ENCODE measurements at places on chromosomes 1 and 21.

DNA sequence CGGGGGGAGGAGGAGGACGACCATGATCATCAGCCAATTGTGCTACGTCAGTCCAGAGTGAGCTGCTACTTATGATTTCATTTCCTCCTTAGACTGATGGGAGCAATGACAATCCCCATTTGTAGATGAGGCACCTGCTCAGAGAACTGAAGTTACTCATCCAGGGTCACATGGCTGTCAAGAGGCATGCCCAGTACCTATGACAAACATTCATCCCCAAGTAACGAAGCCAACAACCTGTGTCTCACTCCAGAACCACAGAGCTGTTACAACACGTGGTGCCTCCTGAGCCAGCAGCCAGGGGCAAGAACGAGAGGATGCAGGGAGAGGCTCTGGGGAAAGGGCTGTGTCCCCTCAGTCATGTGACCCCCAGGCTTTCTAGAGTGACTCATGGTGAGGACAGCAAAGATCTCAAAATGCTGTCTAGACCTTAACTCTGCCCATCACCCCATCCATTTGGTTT, 93.6 kb downstream of the SIM2 start:
- no peak for DNase-seq

DNA sequence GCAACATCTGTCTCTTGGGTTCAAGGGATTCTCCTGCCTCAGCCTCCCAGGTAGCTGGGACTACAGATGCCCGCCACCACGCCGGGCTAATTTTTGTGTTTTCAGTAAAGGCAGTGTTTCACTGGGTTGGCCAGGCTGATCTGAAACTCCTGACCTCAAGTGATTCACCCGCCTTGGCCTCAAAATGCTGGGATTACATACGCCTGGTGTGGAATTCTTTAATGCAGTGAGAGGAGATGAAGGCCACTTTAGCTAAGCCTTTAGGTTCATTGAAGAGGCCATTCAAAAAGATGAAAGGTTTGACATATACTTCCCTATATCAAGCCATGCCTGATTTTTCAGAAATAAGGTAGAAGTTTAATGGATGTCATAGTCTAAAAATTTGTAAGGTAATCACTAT, 162.7 kb downstream of the ST6GALNAC3 start:
- no peak for DNase-seq

DNA sequence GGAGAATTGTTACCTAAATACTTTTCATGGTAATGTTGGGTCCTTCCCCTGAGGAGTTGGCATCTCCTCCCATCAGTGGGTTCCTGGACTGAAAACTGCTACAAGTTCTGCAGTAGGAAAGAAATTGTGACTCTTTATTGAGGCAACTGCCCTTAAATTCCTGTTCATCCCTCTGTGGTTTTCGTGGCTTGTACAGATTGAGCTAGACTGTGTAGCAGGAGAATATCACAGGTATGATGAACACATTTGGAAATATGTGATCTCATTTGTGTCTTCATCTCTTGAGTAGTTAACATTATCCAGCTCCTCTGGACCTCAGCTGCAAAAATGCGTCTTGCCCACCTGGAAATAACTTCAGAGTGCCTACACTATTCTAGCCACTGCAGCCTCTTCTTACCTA, 390.6 kb downstream of the PTPRC start:
- no peak for DNase-seq

- DNase-seq, result no peak
Measured at GRCh38 chr1:238196516-238196915, 305.8 kb upstream of the ZP4 start.

- no peak for DNase-seq
Measured at GRCh38 chr1:86618358-86618757, 71.5 kb downstream of the CLCA4 start.

DNA sequence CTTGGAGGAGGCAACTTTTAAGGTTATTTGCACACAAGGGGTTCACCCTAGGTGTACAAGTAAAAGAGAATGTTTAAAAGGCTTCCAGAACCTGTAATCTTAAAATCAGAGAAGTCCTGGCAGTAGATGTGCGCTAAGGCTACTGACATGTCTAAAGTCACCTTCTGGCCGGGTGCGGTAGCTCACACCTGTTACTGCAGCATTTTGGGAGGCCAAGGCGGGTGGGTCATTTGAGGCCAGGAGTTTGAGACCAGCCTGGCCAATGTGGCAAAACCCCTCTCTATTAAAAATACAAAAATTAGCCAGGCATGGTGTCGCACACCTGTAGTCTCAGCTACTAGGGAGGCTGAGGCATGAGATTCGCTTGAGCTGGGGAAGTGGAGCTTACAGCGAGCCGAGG, 20.3 kb upstream of the DEGS1 start:
- DNase-seq, result no peak

- DNase-seq, result no peak
Measured at GRCh38 chr1:62433861-62434617, 2.8 kb upstream of the USP1 start.

GRCh38 chr1:217315346-217315745, 315.5 kb downstream of the GPATCH2 start:
- DNase-seq, result no peak

- no peak for DNase-seq
Measured at GRCh38 chr1:153795934-153796785, 21.0 kb downstream of the SLC27A3 start.

- no peak for DNase-seq
Measured at GRCh38 chr1:202291961-202292712, 49.6 kb downstream of the UBE2T start.

GRCh38 chr1:192703283-192704206, 67.6 kb downstream of the RGS13 start:
- DNase-seq, result no peak

- DNase-seq, result no peak
Measured at GRCh38 chr1:202685641-202686040, 24.6 kb downstream of the SYT2 start.

GRCh38 chr1:168320149-168320548, 39.5 kb downstream of the TBX19 start:
- no peak for DNase-seq

DNA sequence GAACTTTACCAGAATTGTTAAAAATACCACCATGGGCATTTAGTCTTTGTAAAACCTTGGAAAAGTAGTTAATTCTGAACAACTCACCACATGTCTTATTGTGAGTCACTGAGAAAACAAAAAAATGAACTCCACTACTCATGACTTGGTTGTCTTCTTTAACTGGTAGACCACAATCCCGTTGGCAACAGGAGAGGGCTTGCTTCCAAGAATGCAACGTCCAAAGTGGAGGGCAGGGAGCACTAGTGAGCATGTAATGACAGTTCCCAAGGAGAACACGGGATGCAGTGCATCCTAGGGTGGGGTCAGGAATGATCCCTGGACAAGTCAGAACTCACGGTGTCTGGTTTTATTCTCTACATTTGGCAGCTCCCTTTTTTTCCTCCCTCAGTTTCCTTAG, 15.2 kb upstream of the HMCN1 start:
- DNase-seq, result no peak

GRCh38 chr1:178310685-178311105, 186.1 kb downstream of the CLEC20A start:
- peak; percentile 77 for DNase-seq

GRCh38 chr1:45607404-45608074, 16.3 kb downstream of the CCDC17 start:
- no peak for DNase-seq

- DNase-seq, result no peak
Measured at GRCh38 chr1:227797144-227797543, 18.3 kb upstream of the PRSS38 start.

GRCh38 chr1:221234791-221235190, 355.5 kb downstream of the HLX start:
- DNase-seq, result no peak

- no peak for DNase-seq
Measured at GRCh38 chr21:25565272-25566211, 41.7 kb downstream of the MRPL39 start.

DNA sequence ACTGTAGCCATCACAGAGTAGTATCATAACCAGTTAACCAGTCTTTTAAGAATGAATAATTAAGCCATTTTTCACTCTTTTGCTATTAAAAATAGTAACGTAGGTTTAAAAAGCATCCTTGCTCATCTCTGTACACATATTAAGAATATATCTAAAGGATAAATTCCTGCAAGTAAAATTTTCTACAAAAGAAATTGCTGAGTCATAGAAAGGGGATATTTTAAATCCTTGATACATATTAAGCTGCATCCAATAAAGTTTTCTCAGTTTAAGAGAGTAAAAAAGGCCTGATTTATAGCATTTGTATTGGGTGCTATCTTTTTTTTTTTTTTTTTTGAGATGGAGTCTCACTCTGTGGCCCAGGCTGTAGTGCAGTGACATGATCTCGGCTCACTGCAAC, 1.9 kb upstream of the CTH start:
- DNase-seq, result no peak

DNA sequence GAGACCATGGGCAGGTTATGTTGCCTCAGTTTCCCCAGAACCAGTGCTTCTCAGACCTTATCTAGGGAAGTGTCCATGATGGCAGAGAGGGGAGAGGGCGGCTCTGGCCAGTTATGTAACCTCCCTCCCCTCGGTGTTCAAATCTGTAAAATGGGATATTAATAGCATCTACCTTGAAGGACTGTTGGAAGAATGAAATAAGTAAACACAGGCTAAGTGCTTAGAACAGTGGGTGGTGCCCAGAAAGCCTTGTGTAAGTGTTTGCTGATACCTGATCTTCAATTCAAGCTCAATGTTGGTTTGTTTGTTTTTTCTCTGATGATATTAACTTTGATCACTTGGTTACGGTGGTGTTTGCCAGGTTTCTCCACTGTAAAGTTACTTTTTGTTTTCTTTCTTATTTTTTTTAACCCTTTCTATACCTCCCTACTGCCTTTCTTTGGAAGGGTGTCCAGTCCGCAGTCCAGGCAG, 34.9 kb downstream of the EPHA2 start:
- no peak for DNase-seq

DNA sequence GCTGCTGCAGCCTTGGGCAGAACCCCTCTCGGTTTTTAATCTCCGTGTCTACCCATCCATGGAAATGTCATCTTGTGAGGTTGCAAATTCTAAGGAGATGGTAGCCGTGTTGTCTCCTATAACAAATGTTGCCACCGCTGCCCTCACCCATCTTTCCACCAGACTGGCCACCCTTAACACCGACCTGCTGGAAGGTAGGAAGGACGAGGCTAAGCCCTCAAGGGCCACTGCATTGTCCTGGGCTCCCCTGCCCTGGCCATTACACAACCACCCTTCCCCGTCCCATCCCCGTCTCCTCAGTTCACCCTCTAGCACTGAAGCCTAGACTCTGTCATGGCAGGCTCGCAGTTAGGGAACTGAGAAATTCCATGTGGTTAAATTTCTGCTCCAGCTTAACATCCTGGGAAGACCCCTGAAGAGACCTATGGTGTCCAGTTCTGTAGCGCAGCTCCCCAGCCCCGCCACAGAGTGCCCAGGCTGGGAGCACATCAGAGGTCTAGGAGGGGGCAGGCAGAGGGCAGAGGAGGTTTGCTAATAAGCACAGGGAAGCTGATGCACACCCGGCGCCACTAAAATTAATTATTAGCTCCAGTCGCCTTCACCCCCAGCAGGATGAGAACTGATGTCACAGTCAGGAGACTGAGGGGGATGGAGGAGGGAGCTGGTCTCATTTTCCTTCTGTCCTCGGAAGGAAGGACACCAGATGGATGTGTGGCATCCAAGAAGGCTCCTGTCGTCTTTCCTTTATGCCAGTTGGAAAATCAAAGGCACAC, 38.3 kb downstream of the STUM start:
- DNase-seq, result no peak

DNA sequence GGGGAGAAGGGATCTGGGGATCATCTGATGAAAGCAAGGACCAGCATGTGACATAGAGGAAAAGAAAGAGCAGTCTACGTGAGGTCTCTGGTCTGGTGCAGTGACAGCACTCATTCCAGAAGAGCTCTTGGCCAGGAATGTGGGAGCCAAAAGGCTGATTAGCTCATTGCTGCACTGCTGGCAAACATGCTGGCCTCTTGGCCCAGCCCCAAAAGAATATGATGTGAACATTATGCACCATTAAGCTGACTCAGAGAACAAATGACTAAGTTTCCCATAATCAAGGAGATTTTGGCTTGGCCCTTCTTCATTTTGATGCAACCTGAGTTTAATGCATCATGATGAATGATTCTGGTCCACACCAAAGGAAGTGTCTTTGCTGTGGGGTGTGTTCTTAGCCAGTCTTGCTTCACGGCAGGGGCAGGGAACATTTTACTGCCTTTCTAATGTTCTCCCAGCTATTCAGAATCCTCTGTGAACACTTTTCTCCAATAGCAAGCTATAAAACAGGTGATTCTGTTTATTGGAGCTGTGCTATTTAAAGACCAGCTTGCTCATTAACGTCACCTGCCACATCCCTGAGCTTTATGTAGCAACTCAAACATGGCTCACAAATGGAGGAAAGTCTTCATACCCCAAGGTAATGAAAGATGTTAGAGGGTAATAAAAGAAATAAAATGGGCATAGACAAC, 55.1 kb downstream of the PCBP3 start:
- DNase-seq, result no peak

GRCh38 chr1:145696630-145696960, 10.6 kb downstream of the PDZK1 start:
- no peak for DNase-seq

- DNase-seq, result no peak
Measured at GRCh38 chr1:215119719-215120365, 37.3 kb downstream of the KCNK2 start.

GRCh38 chr1:234478481-234479309, at the start of gene TARBP1:
Gene TARBP1 (minus strand): TSS chr1:234479179. CDS start chr1:234479103, 76 bp downstream.
- peak; percentile 86 for DNase-seq

DNA sequence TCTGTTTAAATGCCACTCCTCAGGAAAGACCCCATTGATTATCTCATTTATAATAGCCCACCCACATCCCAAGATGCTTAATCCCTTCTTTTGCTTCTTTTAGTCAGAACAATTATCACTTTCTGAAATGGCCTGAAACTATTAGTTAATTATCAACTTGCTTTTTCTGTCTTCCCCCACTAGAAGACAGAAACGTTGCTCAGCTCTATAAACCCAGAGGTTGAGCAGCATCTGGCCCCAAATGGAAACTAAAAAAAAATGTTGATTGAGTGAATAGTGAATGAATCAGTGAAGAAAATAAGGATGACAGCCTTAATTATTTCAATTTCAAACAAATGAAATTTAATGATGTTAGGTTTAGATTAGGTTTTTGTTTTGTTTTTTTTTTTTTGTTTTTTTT, 38.2 kb upstream of the PIGC start:
- no peak for DNase-seq

DNA sequence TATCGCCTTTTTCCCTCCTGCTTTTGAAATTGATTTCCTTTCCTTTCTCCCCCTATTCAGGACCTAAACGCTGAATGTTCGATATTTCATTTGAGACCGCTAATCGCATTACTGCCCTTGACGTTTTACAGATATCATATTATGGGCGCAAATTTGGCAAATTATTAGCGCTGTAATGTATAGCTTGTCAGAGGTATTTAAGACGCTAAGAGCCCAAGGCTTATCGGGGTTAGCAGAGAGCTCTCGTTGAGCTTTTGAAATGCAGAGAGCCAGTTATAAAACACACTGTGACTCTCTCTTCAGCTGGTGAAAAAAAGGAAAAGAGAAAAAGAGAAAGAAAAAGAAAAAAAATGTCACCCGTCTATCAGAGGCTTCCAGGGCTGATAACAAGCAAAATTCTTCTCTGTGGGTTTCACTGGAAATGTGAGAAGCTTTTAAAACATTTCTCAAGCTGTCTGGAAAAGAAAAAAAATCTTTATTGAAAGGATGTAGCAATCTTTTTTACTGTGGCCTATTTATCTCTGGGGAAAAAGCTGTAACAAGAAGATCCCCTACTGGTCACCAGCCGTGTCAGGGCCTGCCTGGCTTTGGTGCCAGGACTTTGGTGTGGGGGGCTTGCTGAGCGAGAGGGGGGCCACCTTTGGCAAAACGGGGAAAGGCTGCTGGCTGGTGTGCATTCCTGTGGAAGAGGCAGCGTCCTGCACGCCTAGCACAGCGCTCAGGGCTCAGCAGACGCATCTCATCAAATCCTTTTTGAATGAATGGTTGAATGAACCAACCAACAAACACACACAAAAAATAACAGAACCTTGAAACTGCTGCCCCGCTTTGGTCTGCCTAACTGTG, 119.8 kb downstream of the RNF220 start:
- DNase-seq, result no peak

Measured in hematopoietic multipotent progenitor cell (in vitro differentiated cells).